ENCODE measurements at places on chromosomes 2 and 18.

GRCh38 chr18:37701967-37702366 lies 136.4 kb upstream of the CELF4 start:
- DNase-seq: no peak

DNA sequence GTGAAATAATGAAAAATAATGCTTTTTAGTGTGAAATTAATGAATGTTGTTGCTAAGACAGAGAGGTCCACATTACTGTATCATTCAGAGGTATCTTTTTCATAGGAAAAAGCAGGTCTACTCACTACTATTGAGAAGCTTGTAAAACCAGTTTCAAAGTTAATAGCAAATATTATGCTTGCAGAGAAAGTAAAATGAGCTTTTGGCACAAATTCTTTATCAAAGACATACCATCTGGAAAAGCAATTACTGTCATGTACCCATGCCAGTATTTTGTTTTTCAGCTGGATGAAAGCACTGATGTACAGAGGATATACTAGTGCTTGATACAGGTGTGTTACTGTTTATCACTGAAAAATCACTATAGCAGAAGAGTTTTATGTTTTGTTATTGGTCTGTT lies 77.5 kb downstream of the NCOA1 start:
- DNase-seq: no peak

- DNase-seq: no peak
Measured at GRCh38 chr2:234556848-234557573, 60.1 kb upstream of the ARL4C start.

DNA sequence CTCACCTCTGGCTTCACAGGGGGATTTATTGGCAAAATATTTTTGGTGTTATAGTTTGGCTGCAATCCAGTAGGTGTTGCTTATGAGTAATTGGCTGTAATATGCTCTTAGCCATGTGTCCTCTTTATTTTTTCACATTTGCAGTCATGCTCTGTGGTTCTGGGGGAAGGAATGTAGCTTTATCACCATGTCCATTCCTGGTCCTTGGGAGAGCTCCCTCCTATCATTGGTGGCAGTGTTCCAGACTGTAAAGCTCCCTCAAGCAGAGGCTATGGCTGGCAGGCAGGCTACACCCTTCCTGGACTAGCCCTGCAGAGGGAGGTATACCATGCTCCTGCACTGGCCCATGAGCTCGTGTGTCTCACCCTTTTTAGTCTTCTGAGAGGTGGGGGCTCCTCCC lies 120.0 kb upstream of the FSIP2 start:
- DNase-seq: no peak

GRCh38 chr2:236960531-236960930 lies 125.2 kb upstream of the COPS8 start:
- no peak for DNase-seq

GRCh38 chr18:45621061-45621511 lies 5.8 kb downstream of the SLC14A2 start:
- DNase-seq: peak; percentile 8

DNA sequence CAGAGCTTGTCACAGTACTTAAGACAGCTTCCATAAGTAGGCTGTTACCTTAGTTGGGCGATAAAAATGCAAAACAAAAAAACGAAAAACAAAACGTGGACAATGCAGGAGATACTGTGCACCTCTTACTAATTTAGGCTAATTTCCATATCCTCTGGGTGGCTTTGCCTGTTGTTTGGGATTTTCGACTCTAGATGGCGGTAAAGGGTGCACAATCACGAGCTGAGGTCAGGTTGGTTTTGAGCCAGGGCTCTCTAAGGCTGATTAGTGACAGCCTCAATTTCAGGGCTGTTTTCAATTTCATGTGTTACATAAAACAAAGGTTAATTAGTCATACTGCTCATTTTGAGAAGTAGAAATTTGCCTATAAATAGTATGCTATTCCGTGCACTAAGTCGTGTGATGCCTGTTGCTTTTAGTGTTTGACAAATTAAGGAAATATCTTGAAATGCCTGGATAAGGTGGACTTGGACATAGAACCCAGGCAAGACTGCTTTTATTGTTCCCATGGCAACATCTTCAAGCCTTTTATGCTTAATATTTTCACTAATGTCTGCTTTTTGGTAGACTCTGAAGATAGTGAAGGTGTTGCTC lies 493.1 kb downstream of the SOCS6 start:
- peak; percentile 39 for DNase-seq

GRCh38 chr2:157887946-157888345 lies 11.8 kb upstream of the ACVR1 start:
- no peak for DNase-seq

DNA sequence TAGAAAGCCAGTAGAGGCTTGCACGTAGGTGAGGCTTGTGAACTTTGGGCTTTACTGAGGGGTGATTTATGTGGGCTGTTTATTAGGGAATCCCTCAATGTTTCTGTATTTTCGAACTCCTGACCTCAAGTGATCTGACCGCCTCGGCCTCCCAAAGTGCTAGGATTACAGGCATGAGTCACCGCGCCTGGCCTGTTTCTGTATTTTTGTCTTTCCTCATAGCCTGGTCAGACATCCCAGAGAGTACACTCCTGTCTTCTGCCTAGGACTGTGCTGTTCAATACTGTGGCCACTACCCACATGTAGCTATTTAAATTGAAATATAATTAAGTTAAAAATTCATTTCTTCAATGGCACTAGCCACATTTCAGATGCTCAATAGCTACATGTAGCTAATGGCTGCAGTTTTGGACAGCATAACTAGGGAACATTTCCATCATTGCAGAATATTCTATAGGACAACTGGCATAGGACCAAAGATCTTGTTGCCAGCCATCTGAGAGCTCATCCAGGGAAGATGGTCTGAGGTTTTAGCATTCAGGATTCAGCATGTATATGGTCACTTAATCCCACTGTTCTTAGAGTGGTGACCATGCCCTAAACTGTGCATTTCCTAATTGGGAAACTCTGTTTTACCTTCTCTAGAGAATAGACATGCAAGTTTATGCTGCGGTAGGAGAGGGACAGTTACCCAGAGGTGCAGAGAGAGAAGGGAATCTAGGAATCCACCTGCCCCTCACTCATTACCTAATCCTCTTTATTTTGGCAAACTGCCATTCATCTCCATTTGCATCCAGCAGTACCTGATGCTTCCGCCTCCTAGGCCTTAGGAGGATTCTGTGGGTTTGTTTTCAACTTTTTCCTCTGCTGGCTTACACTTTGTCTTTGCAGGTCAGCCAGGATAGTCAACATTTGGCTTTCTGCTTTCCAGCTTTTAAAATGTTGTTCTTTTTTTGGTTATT lies 64.4 kb downstream of the LCLAT1 start:
- DNase-seq: no peak

DNA sequence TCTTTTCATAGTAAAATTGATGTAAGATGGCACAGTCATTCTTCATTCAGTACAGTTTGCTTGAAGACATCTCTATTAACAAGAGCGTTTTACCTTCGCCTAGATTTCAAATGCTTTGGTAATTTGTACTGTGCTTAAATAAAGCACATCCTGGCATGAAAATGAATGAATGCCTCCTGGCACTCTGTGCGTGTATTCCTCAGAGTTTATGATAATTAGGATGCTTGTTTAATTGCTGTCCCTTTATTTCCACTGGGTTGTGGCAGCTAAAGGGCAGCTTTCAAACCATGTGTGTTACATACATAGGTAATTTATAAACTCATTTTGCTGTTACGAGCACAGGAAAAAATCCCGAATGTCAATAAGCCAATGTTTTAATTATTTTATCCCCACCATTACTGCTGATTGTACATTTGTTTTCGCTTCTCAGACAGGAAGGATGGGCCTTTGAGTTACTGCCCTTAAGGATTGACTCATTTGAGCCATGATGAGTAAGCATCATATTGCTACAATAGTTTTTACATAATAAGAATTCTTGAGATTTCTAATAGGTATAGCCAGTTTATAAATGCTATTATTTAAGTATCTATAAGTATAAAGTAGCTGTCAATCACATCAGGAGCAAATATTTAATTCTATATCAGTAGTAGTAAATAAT lies 516.5 kb downstream of the XIRP2 start:
- no peak for DNase-seq
